Lower lobe of right lung (tissue), 2 donors: ENCODE measurements at places on chromosomes 13 and 19. TPM values are rescaled to one million over a fixed set of nuclear protein-coding genes. Genes with fewer than 3 reads are reported as not detected.

- no peaks in the 10 kb centered on the region for H3K36me3 ChIP-seq
- peaks cover 86% of the 10 kb centered on the region for H3K4me1 ChIP-seq
- peak overlapping the region; percentile 99 for H3K27ac ChIP-seq
- DNase-seq: no peak
Observed at GRCh38 chr19:12783291-12783848, 7.9 kb upstream of the JUNB start.

GRCh38 chr13:80307401-80307987 is 33.4 kb downstream of the SPRY2 start:
- no peak overlapping the region for H3K27ac ChIP-seq
- H3K36me3 ChIP-seq: no peaks in the 10 kb centered on the region
- H3K4me3 ChIP-seq: no peak overlapping the region
- H3K27me3 ChIP-seq: no peaks in the 10 kb centered on the region
- no peaks in the 10 kb centered on the region for H3K4me1 ChIP-seq
- DNase-seq: no peak

- no peak overlapping the region for H3K4me3 ChIP-seq
- DNase-seq: no peak
- H3K36me3 ChIP-seq: no peaks in the 10 kb centered on the region
- H3K4me1 ChIP-seq: no peaks in the 10 kb centered on the region
- H3K27ac ChIP-seq: no peak overlapping the region
Observed at GRCh38 chr19:48135411-48135810, 24.8 kb upstream of the PLA2G4C start.

- H3K4me3 ChIP-seq: peak overlapping the region; percentile 97
- peaks cover 18% of the 10 kb centered on the region for H3K4me1 ChIP-seq
- peak overlapping the region; percentile 97 for H3K27ac ChIP-seq
- H3K36me3 ChIP-seq: no peaks in the 10 kb centered on the region
- H3K27me3 ChIP-seq: no peaks in the 10 kb centered on the region
Observed at GRCh38 chr19:43618921-43619261, 538 bp downstream of the ZNF428 start.

DNA sequence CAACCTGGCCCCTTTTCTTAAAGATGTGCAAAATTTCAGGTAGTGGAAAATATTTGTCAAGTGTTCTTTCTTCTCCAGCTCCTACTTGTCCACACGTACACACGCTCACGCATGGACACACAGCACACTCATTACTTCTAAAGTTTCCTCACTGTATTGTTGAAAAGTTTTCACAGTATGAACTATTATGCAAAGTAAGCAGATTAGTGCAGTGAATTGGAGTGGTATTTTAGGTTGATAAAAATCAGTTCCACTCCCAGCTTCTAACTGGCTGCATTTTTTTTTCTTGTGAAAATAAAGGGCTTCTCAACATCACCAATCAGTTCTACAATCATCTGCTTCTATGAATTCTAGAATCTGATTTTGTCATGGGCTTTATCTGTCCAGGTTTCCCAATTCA is 264.5 kb downstream of the DCT start:
- H3K27ac ChIP-seq: no peak overlapping the region
- H3K4me3 ChIP-seq: no peak overlapping the region
- no peaks in the 10 kb centered on the region for H3K36me3 ChIP-seq

DNA sequence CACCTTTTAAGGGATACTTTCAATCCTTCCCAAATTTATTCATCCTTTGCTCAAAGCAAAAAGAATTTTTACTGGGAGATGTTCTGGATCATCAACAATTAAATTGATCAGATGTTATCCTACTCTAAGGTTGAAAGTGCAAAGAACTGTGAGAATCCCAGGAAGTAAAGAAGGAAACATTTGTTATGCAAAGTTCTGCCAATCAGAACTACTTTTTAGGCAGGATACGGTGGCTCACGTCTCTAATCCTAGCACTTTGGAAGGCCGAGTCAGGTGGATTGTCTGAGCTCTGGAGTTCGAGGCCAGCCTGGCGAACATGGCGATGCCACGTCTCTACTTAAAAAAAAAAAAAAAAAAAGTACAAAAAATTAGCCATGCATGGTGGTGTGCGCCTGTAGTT is 882.3 kb downstream of the DIAPH3 start:
- H3K27me3 ChIP-seq: no peaks in the 10 kb centered on the region
- no peak overlapping the region for H3K27ac ChIP-seq
- H3K4me3 ChIP-seq: no peak overlapping the region
- H3K36me3 ChIP-seq: no peaks in the 10 kb centered on the region
- DNase-seq: no peak

DNA sequence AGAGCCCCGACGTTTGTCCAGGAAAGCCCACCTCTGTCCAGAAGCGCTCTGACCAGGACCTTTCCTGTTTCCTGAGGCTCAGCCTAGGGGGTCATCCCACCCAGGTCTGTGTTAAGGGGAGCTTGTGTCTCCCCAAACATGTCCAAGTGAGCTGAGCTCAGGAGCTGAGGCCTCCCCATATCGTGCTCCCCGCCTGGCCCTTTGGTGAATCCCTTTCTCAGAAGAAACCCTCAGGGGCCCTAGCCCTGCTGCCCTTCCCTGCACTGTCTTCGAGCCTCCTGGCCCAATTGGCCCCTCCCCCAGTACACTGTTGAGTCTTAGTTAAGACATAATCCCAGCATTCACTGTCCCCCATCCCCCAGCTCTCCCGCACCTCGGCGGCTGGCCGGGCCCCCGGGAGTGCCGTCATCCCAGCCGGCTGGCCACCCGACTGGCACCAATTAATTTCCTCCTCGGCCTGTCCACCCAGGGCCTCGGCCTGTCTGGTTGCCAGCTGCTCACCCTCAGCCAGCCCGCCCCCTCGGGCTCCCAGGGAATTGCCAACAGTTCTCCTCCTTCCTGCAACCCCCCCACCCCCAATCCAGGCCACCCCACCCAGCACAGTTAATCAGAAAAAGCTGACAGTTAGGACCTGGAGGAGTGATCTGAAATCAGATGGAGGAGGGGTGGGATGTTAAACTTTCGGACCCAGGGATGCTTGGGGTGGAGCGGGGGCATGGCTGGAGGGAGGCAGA is 13.6 kb downstream of the IER2 start:
- peak overlapping the region; percentile 88 for H3K27ac ChIP-seq
- no peaks in the 10 kb centered on the region for H3K27me3 ChIP-seq
- peak overlapping the region; percentile 55 for H3K4me3 ChIP-seq
- peak; percentile 77 for DNase-seq
- no peaks in the 10 kb centered on the region for H3K36me3 ChIP-seq

ZNF536 gene
- total RNA-seq: 0.12 TPM

NDFIP2 gene
- 30.0 TPM for total RNA-seq
